Right kidney (tissue), 9 donors: ENCODE measurements at places on chromosomes 1 and 21.
A peak's percentile ranks its signal among the peaks of the same experiment; 100 is the strongest.

DNA sequence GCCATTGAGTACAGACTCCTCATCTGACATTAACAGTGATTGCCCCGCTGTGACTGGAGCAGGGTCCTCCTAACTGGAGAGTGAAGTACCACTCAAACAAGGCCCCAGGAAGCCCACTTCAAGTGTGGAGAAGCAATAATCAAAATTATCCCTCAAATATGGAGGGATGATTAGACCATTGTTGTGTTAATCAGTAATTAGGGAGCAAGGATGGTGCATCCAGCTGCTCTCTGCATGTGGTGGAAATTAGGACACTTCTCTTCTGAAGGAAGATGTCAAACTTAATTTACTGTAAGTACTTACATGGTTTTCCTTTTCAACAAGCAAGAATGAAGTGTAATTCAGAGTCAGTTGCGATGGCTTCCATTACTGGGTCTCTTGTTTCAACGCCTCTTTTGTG, 3.4 kb upstream of the ZP4 start:
- no peak for DNase-seq

- no peak for DNase-seq
These were observed 3.7 kb downstream of the CCDC24 start for GRCh38 chr1:43994794-43995790.

DNA sequence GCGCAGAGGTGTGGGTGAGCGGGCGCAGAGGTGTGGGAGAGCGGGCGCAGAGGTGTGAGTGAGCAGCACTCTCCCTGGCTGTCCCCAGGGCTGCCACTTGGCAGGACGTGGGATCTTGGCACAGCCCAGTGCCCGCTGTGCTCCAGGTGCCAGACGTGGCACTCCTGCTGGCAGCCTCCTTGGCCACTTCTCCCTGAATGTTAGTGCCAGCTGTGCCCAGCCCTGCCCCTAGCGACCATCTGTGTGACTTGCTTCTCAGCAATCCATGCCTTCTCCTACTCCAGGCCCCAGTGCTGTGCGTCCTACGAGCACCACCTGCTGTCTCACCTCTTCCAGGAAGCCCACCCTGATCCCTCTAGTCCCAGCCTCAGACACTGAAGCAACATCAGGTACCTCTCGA, 30.5 kb downstream of the KRTAP10-1 start:
- DNase-seq: no peak

- no peak for DNase-seq
These were observed 136.2 kb upstream of the ZBTB40 start for GRCh38 chr1:22315315-22316078.

DNA sequence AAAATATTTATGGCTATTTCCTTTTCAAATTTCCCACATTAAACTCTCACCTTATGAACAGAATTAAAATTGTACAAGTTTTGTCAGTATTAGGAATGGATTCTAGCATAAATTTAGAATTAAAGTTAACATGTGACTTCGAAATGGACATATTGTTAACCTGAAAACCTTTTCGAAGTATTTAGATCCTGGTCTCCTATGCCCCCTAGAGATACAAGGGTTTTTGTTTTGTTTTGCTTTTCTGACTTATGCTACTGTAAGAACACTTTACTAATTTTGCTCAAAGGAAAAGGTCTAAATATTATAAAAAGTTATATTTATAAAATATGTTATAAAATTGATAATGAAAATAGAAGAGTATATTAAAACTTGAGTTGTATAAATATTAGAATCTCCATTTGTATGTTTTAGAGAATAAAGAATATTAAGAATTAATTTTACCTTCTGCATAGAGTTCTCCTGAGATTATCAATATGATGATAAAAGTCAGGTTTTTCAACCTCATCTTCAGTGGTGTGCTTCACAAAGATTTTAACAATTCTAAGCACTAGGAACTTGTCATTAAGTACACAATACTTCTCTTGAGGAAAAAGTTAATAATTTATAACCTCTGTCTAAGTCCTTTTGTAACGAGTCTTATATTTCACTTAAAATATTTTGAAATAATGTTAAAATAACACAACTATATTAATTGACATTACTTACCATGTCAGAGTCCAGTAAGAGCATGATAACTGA, at the start of gene F13B:
TSS of gene F13B (minus strand) at position 542 of the 738 bp plus-strand sequence. CDS start at position 505, 37 bp downstream.
- DNase-seq: no peak

DNA sequence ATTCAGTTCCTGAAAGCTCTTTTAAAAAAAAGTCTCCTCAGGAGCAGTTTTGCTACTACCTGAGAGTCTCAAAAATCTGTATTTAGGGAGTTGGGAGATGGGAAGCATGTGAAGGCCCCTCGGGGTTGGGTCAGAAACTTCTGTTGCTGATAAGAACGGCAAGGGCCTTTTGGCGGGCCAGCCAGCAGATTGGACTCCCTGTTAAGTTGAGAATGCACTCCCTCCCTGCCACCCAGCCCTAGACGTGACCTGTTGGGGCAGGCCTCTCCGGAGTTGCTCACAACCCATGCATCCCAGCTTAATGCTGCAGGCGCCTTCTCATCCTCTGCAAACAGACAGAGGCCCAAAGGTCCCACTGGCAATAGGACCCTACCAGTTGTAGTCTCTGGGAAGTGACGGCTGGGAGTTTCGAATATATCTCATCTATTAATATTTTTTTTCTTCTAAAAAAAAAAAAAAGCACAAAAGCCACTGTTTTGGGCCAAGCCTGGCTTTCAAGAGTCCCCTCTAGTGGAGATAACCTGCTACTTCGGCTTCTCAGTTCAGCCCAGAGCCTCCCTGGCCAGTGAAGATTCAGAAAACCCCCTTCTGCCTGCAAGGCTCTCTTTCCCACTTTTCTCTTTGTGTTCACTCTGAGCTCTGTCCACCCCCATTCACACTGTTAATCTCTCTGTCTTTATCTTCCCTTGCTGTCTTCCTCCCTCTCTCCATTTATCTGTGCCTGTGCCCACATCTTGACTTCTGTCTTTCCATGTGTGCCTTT, 5.3 kb downstream of the PLXNA2 start:
- DNase-seq: peak; percentile 52

GRCh38 chr1:91831132-91831930, 54.6 kb downstream of the TGFBR3 start:
- no peak for DNase-seq

DNA sequence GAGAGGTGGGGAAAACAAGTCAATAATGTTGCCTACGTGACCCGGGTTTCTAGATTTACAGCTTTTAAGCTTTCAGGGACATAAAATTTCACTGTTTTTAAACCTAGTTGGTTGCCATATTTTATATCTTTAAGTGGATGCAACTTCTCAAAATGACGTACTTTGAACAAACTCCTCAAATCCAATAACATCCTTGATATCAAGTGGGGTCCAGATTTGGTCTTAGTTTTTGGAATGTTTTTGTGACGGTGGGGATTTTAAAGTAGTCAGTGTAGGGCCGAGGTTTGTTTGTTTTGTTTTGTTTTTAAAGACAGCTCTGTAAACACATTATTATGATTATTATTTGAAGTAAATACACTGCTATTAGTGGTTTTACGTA, 453 bp downstream of the CDKN2C start:
- DNase-seq: no peak

- no peak for DNase-seq
These were observed 178.8 kb downstream of the FGGY start for GRCh38 chr1:59475737-59476136.

DNA sequence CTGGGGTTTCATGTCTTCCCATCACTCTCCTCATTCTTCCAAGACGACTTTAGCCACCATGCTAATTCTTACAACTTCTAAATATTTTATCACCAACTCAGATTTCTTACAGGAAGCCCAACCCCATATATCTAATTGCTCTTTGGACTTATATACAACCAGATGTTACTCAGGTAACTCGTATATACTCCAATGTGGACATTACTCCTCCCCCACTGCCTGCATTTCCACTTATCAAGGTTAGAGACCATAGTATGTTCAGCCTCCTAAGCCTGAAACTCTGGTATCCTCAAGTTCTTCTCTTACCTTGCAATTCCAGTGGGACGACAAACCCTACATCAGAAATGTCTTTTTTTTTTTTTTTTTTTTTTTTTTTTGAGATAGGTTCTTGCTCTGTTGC, 2.7 kb upstream of the RCC1 start:
- no peak for DNase-seq

DNA sequence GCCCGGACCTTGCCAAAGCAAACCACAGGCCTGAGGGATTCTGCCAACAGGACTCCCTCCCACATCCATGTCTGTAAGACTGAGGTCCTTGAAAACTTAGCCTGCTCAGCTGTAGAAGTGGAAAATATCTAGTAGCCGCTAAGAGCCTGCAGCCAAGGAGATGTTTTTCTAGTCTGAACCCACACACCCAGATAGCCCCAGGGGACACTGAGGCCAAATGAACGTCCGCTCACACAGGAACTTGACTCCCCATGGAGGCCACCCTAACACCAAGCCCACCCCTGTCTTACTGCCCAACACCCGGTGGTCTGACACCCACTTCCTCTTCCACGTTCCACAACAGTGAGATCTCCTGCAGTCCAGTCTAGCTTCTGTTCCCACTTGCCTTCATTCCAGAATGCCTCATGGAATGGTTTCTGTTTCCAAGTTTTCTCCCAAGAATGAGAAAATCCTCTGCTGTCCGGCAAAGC, 174.8 kb downstream of the PLPP3 start:
- no peak for DNase-seq

GRCh38 chr1:109509176-109510134, at the start of gene AMIGO1:
AMIGO1 (minus strand) TSS chr1:109509727; CDS start chr1:109508912, 815 bp downstream.
- peak; percentile 77 for DNase-seq

DNA sequence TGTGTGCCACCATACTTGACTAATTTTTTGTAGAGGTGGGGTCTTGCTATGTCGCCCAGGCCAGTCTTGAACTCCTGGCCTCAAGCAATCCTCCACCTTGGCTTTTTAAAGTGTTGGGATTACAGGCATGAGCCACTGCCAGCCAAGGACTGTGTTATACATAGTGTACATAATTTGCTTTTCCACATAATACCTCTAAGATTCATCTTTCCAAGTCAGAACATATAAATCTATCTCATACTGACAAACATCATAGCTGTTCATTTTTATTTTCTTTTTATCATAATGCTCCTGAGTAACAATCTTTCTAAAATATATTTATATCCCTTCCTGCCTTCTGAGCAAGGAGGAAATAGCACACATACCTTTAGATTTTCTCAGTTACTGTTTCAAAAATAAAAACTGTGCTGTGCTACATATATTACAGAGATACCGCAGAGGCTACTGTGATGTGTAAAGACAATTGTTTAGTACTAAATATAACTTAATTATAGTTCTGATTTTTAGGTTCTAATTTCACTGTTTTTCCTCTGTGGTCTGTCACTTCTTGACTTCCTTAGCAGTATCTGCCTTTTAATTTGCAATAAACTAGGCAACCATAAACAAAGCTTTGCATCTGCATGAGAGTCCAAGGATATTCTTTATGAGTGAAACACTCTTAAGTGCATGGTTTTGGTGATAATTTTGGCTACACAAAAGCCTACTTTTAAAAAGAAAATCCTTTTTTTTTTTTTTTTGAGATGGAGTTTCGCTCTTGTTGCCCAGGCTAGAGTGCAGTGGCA, 59.3 kb downstream of the EYA3 start:
- DNase-seq: no peak

- DNase-seq: no peak
These were observed 43.5 kb upstream of the SDC3 start for GRCh38 chr1:30952098-30952497.

- no peak for DNase-seq
These were observed 199.2 kb downstream of the HLX start for GRCh38 chr1:221078260-221078965.

DNA sequence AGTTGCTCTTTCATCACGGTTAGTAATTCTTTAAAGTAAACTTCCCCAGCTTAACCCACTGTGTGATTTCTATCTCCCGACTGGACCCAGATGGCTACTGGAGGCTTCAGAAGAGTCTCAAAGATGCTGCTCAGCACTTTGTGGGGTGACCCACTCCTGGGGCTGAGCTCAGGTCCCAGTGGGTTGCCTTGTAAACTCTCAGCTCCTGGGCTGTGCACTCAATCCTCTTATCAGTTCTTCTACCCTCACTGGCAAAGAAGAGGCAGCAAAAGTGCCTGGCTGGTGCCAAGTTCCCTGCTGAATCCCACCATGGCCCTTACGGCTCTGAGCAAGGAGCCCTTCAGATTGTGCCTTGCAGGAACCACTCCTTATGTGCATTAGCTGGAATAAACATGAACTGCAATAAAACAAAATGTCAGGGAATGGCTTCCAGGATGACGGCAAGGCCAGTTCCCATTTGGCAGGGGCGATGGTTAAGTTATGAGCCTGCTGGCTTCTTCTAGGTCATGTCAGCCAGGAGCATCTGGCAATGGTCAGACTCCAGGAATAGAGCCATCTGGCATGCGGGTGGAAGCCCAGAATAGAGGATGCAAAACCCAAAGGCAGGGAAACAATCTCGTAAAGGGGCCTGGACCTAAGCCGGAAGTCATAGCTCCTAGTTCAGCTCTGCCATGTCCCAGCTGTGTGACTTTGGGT, 6.8 kb downstream of the MYOC start:
- DNase-seq: no peak

DNA sequence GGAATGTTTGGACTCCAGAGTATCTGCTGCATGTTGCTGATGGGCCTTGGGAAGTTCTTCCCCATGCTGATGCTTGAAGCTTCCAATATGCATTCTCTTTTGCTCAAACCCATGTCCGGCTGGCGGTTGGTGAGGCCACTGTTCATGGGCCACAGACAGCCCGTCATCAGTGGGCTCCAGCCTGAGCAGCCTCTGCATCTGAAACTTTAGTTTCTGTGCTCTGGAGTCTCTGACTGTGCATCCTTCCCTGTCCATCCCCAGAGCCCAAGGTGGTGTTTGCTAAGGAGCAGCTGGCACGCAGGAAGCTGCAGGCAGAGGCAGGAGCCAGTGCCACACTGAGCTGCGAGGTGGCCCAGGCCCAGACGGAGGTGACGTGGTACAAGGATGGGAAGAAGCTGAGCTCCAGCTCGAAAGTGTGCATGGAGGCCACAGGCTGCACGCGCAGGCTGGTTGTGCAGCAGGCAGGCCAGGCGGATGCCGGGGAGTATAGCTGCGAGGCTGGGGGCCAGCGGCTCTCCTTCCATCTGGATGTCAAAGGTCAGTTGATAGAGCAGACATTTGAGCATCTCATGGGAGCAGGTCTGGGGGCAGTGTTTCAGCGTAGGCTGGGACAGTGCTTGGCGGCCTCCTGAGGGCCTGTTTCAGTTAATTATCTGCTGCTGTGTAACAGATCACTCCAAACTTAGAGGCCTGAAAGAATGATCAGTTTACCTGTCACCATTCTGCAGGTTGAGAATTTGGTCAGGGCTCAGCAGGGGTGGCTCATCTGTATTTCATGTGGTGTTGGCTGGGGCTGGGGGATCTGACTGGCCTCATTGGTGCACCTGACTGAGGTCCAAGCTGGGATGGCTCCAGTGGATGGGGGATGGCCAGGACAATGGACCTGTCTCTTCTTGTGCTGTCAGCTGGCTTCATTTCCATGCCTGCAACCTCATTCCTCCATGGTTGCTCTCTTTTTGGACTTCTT, 16.6 kb downstream of the OBSCN start:
- no peak for DNase-seq

GRCh38 chr1:231395076-231395997, 26.8 kb downstream of the EGLN1 start:
- DNase-seq: no peak

DNA sequence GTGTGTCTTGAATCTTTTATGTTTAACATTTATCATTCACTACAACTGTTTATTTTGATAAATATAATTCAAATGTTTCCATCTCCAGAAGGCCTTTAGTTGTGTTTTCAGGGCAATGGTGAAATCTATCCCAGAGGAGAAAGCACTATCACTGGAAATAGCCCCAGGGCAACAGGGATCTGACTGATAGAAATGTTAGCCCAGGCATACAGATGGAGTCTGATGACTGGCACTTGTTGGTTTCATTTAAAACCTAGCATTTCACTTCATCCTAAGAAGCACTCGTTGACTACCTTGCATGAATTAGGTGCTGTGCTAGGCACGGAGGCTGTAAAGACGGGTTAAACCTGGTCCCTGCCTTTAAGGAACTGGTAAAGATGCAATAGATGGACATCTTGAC, 103.1 kb downstream of the C1orf21 start:
- no peak for DNase-seq
